ENCODE measurements at places on chromosomes 6 and 20.

DNA sequence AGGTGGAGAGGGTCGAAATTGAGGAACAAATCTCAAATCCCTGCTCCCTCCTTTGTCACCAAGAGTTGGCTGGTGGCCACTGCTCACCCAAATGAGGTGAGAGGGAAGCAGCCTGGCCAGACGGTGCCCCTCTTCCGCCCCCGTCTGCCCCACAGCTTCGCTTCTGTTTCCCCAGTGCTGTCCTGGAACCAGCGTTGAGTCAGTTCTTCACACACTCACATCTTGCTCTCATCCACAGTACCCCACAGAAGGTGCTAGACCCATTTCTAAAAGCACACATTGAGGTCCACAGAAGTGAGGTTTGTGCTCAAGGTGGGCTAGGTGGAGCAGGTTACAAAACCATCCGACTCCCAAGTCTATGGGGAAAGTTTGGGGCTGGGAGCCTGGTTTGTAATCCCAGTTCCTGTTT, 3.8 kb downstream of the CEBPB start:
- no peak for DNase-seq

GRCh38 chr20:33971147-33971975, 22.4 kb upstream of the RALY start:
- no peak for DNase-seq

DNA sequence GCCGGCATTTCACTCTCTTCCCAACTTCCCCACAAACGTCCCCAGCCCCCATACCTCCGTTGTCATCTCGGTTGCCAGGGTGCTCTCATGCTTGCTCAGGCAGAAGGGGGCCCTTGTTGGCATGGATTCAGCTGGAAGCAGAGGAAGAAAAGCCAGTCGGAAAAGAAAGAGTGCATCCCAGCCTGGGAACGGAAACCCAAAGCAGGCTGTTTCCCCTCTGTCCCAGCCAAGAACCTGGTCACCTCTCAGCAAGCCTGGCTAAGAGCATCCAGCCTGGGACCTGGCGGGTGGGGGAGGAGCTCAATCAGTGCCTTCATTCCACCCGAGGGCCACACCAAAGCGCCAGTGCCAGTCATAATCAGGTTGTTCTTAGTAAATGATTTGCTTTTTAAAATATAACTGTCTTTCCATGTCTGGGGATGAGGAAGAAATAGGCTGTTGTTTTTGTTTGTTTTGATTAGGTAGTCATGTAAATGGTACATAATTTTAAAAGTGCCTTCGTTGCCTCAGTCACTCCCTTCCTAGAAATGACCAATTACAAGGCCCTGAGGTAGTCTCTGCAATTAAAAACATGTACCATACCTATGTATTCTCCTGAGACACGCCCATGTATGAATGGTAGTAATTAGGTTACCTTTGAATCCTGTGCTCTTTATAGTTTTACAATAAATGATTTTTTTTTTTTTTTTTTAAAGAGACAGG, 21.1 kb downstream of the CHMP4B start:
- no peak for DNase-seq

GRCh38 chr20:21046413-21047070, 59.6 kb downstream of the LINC00237 start:
- DNase-seq = no peak

- DNase-seq = no peak
Measured at GRCh38 chr6:156839591-156840001, 62.4 kb downstream of the ARID1B start.

GRCh38 chr6:149252622-149253021, 64.9 kb upstream of the TAB2 start:
- DNase-seq = no peak

DNA sequence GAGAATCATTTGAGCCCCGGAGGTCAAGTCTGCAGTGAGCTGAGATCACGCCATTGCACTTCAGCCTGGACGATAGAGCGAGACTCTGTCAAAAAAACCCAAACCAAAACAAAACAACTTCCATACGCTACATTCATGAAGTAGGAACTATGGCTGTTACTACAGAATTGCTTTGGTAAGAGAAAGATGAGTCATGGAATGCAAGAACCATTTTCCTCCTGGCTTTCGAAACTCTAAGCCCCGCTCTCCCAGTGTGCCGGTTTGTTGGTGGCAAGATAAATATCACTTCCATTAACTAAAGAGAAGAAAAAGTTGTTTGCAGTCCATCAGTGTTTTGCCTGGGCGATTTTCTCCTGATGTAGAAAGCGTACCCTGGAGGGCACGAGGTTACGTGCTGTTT, 61.3 kb downstream of the ZDHHC14 start:
- no peak for DNase-seq

DNA sequence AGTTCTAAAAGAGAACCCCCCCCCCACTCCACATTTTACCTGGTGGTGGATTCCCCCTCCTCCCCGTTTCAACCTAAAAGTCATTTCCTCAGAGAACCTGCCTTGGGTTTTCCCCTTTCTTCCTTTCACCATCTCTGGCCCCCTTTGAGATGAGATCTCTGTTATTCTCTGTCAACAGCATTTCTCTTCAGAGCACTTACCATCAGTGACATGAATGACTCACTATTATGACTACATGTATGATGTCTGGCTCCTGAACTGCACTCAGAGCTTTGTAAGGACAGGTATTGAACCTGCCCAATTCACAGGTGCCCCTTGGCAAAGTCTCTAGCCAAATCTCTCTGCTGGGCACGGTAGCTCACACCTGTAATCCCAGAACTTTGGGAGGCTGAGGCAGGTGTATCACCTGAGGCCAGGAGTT, 61.4 kb upstream of the JARID2 start:
- DNase-seq = no peak

GRCh38 chr6:30555816-30556065, 548 bp downstream of the GNL1 start:
- DNase-seq = no peak

DNA sequence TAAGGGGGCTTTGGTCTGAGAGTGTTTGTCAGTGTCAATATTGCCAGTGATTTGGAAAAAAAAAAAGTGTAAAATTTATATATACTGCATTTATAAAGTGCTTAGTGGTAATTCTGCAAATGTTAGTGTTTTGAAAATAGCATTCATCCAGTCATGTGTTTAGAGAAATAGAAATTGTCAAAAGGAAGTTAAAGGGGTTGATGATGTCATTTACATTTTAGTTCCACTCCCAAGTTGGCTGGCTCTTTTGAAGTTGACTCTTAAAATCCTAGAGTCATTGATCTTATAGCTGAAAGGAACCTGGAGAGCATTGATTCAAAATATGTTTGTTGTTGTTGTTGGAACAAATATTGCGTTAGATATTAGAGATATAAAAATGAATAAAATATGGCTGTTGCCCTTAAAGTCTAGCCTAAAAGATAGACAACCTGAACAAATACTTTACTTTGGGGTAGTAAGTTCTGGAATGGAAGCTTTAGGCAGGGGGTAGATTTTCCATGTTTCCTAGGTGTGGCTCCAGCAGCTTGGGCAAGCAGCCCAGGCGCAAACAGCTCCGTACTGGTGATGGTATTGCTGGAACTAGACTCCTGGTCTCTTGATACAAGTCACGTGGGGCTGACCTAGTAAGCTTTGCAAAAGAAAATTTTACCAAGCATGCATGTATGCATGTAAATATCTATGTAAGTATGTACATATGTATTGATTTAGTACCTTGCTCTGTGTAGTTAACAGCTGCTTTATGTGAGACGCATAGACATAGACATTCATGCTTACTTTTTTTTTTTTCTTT, 46.3 kb downstream of the HIVEP1 start:
- DNase-seq = no peak

- DNase-seq = no peak
Measured at GRCh38 chr6:106501960-106502371, 127.3 kb downstream of the RTN4IP1 start.

GRCh38 chr20:39532205-39532604, 570.1 kb downstream of the DHX35 start:
- DNase-seq = no peak

DNA sequence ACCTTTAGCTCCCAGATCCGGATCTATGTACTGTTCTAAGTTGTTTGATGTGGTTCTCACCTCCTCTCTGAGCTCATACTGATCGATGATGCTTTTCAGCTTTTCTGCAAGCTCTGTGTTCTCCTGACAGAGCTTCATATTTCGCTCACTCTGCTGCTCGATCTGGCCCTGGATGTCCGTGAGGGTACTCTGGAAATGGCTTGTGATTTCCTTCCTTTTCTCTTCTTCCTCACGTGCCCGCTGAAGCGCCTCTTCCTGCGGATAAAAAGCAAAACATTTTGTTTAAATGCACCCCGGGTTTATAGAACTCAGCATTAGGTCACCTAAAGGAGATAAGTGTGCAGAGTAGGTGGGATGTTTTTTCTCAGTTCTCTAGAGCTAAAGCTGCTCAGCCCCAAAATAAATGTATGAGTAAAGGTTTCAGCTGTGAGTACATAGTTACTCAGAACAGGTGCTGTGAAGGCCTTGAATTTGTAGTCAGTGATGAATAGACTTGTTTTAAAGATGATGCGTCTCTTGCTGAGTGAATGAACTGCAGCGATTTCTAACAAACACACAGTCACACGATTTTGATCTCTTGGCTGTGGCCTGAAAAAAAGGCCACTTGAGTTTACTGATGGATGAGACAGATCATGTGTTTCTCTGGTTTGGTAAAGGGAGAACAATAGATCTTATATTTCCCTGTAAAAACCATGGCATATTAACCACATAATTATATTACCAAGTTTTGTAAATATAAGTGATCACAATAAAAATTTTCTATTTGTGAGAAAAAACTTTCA, 29.1 kb downstream of the TXLNB start:
- DNase-seq = no peak

- DNase-seq = no peak
Measured at GRCh38 chr20:2337142-2337541, 41.3 kb downstream of the TGM3 start.

DNA sequence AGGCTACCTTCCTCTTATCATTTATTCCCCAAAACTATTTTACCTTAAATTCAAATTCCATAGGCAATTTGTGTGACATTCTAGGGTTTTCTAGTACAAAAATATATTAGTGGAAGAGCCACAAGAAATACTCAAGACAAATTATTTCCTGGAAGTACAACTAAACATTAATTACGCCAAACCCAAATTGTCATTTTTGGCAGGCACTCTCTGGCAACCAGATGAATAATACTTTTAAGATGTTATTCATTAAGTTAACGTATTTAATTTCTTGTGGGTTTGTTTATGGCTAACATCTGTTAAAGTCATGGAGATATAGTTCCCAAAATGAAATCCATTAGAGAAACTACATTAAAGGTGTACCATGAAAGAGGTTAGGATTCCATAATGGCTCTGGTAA, 40.5 kb downstream of the HMGN3 start:
- no peak for DNase-seq

- DNase-seq = no peak
Measured at GRCh38 chr6:135520781-135521180, 23.2 kb upstream of the AHI1 start.

DNA sequence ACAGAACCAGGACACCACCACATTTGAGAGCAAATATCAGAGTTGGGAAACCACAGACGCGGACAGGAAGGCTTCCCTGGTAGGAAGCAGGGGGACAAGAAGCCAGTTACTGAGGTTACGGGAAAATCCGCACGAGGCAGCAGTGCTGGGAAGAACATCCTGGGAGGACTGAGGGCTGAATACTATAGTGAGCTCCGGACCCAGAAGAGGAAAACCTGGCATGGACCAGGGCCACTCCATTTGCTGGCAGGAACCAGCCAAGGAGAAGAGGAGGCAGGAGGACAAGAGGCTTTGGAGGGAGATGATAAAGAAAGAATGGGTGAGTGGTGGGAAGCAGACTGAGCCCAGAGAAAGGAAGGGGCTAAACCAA, 6.1 kb upstream of the DSN1 start:
- DNase-seq = no peak

- no peak for DNase-seq
Measured at GRCh38 chr20:22770241-22770800, 185.9 kb upstream of the FOXA2 start.

DNA sequence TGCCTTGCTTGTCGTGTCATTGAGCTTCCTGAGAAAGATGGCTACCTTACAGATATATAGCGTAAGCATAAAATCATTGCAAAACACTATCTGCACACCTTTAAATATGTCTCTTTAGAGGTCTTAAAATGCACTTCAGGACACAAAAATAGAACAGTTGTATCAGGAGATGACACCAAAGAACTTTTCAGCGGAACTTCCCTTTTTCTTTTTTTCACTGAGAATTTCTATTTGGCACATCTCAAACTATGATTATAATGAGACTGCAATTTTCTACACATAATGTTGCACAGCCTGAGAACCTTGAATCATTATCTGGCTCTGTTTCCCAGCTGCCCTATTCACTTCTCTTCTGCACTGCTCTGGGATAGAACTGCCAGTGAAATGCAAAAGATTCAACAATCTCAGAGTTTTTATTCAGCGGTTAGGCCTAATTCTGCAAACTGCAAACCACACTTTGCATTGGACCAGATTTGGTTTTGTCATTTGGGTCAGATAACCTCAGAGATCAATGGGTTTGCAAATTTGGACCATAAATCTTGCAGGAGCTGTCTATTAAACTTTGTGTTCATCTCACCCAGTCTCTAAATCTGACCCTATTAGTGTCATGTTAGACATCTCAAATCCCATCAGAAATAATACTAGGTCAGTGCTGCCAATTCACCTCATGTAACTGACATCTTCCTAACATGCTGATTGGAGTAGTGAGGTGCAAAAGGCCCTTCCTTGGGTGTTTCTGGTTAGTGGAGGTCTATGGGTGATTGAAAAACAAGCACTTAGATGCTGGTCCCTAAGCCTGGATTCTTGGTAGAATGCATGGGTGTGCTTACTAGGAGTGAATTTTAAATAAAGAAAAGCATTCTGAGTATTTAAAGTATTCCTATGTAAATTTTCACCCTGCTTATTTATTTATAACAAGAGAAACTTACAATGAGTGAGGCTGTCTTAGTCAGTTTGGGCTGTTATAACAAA, 382.7 kb downstream of the UTRN start:
- DNase-seq = no peak

DNA sequence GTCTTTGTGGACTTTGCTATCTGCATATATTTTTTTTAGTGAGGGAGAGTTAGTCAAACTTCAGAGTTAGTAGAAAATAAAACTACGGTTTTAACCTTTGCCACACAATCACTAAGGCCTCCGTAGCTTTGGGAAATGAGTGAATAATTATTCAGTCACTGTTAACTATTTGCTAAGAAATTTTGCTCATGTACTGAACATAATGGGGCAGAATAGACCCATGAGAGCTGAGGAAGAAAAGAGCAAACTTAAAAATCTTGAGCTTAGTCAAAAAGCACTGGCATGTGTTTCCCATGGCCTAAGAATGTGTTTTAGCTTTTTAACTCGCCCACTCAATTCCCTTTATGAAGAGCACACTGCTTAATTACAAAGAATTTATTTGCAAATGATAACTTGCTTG, 60.4 kb upstream of the SUPT3H start:
- DNase-seq = no peak

DNA sequence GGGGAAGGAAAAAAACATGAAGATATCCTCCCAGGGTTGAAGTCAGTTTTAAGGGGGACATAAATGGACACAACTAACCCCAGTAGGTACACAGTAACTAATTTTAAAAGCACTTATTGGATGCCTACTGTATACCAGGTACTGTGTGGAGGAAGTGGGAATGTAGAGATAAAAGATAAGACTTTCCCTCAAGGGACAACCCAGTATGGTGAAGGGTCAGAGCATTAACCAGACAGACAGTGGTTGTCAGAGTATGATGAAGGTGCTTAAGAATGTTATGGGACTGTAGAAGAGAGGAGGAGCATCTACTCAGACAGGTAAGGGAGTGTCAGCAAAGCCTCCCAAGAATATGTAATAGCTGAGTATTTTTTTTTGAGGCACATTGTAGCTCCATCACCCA, 906 bp downstream of the ABCF1 start:
- no peak for DNase-seq

- DNase-seq = no peak
Measured at GRCh38 chr6:47438481-47439347, 38.9 kb upstream of the CD2AP start.

- DNase-seq = no peak
Measured at GRCh38 chr6:79649016-79649415, 17.9 kb downstream of the SH3BGRL2 start.
